Smooth muscle cell of the pulmonary artery (primary cell): ENCODE measurements at places on chromosomes 6 and 20. TPM values are rescaled to one million over a fixed set of nuclear protein-coding genes. Genes with fewer than 3 reads are reported as not detected.

PEDS1 gene
- 23.8 and 26.6 TPM in 2 replicates for total RNA-seq

MANEA gene
- total RNA-seq = 14.6 and 16.0 TPM in 2 replicates

SLC17A4 gene
- total RNA-seq = not detected in 2 replicates

RBPJL gene
- not detected in 2 replicates for total RNA-seq

TBCC gene
- total RNA-seq = 26.1 and 30.4 TPM in 2 replicates

PDE7B gene
- total RNA-seq = 33.7 and 53.1 TPM in 2 replicates

TMEM170B gene
- 1.8 and 2.2 TPM in 2 replicates for total RNA-seq

TSPO2 gene
- not detected in 2 replicates for total RNA-seq

BPIFB1 gene
- 0.07 TPM in 1 of 2 replicates, not detected in the other for total RNA-seq

TSBP1 gene
- not detected in 2 replicates for total RNA-seq

HEY2 gene
- total RNA-seq = 0.63 and 0.78 TPM in 2 replicates

WFDC5 gene
- not detected in 2 replicates for total RNA-seq

C20orf96 gene
- 2.9 and 5.0 TPM in 2 replicates for total RNA-seq

KDM1B gene
- total RNA-seq = 26.7 and 33.7 TPM in 2 replicates

SYNCRIP gene
- 59.2 and 61.3 TPM in 2 replicates for total RNA-seq
